Stimulated activated CD8-positive, alpha-beta memory T cell treated with anti-CD3 and anti-CD28 coated beads, Interleukin-15, amount 100 ng/mL, for 24 hours (primary cell): ENCODE measurements at places on chromosomes 7 and 10.

GRCh38 chr7:157811946-157812345 lies 475.1 kb downstream of the DNAJB6 start:
- DNase-seq: no peak

GRCh38 chr10:91664426-91664825 lies 31.6 kb upstream of the PPP1R3C start:
- no peak for DNase-seq

- no peak for DNase-seq
These were observed 88.8 kb upstream of the BTBD16 start for GRCh38 chr10:122182308-122182707.

- DNase-seq: no peak
These were observed 25.6 kb downstream of the STYXL1 start for GRCh38 chr7:76022026-76022780.

GRCh38 chr10:86556933-86557649 lies 35.5 kb upstream of the WAPL start:
- DNase-seq: no peak

DNA sequence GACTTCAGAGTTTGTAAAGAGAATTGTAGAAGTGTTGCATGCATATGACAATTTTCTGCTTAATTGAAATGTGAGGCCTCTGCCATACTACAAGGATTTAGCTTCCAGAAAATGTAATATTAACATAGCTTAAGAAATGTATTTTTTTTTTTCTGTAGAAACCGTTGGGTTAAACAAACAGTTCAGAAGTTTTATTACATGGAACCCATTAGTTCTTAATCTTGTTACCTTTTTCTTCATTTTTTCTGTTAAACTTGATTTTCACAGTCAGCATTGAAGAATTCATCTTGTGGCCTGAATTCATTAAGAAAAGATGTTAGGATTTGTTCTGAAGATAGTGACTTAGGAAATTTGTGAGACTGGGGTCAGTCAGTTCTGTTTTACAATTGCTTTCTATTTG lies 4.9 kb downstream of the PTEN start:
- DNase-seq: no peak

DNA sequence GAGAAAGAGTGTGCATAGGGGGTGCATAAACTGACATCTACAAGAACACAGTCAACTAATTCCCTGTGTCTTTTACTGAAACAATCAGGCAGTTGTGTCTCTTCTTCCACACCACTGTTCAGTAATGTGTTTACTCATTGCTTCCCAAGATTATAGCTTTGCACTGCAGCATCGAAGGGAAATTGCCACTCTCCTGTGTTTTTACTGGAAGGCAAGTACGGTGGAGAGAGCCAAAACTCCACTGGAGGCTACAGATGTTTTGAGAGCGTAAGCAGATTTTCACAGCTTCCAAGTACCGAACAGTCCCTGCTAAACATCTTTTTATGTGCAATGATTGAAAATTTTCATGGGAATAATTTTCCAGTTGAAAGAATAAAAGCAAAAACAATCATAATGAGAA lies 510.5 kb upstream of the AKR1E2 start:
- DNase-seq: no peak

DNA sequence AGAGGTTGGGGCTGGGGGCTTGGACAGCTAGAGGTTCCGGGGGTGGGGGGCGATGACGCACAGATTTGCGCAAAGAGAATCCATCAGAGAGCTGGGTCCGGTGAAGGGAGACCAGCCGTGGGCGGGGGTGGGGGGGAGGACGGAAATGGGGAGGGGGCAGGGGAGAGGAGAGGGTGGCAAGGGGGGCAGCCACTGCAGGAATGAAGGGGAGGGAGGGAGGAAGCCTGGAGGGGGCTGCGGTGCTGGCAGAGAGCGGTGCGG lies 1.2 kb upstream of the VGF start:
- no peak for DNase-seq

- DNase-seq: no peak
These were observed 53.1 kb downstream of the CUX1 start for GRCh38 chr7:101870361-101871062.

DNA sequence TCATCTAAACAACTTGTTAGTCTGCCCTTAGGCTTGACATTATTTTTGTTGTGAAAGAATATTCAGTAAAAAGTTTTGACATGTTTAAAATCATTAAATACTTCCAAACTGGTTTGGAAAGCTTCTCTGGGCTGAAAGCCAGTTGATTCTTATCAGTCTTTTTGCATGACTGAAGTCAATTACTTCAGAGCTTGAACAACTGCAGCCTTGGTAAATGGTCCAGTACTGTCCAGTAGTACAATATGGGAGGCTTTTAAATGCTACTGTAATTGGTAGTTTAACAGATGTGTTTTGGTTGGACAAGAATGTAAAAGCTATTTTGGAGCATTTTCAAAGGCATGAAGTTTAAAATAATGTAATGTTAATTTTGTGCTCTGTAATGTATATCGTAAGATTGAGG lies 103.4 kb downstream of the SDK1 start:
- no peak for DNase-seq

- no peak for DNase-seq
These were observed 94.5 kb downstream of the KMT2C start for GRCh38 chr7:152341039-152341913.

- DNase-seq: no peak
These were observed 53.0 kb upstream of the PPP1R17 start for GRCh38 chr7:31633894-31634494.

DNA sequence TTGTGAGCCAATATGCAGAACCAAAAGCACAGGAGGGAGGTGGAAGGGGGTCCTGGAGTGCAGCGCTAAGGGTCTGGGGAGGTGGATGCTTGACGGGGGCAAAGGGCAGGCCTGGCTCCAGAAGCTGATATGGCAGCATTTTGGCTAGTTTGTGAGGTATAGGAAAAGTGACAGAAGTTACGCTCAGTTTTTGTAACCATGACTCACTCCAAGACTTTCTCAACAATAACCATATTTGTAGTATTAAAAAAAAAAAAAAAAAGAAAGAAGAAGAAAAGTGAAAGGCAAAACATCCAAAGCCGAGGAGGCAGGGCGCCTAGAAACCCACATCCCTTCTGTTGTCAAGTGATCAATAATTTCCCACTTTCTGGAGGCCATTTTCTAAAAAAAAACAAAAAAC lies 92.3 kb downstream of the RNF216 start:
- no peak for DNase-seq

DNA sequence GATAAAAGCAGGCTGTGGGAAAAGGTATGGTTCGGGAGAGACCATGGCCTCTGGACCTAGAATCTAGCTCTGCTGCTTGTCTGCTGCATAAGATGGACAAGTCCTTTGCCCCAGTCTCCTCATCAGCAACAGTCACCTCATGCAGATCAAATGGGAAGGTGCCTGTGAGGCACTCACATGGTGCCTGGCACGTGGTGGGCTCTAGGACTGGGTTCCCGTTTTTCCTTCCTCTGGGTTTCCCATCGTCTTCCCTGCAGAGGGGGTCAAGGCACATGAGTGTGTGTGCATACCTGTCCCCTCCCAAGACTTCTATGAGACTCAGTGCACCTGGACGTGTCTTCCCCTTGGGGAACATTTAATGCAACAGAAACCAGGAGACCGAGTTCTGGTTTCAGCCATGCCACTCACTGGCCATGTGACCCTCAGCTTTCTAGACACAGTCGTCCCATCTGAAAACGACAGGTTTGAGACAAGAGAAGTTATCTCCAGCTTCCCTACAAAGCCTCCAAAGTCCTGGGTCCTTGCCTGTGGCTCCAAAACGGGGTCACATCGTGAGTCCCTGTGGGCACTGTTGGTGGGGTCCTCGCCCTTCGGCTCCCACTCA lies 95.9 kb upstream of the NPTX2 start:
- no peak for DNase-seq

GRCh38 chr10:58397830-58398229 lies 12.6 kb downstream of the TFAM start:
- no peak for DNase-seq

DNA sequence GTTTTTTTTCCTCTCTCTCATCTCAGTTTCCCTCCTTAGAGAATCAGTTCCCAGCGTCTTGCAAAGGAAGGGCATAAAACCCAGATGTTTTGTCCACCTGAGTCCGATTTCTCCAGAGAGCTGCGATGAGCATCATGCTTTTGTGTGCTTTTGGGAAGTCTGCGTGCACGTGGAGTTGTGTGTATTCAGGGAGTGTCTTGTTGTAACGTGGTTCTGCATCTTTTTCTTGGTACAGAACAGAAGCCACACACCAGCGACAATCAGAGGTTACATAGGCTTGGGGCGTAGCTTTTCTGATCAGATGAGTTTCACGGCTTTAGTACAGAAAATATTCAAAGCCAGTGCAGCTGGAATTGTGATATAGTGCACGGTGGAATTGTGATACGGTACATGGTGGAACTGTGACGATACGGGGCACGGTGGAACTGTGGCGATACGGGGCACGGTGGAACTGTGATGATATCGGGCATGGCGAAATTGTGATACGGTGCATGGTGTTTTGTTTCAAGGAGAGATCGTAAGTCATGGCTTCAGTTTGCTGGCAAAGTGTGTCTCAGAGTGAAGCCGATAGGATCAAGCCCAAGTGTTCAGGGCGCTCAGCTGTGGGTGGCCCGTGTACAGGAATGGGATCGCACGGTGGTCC lies 32.8 kb downstream of the FOXK1 start:
- no peak for DNase-seq
